ENCODE measurements at places on chromosomes 7 and 10.

DNA sequence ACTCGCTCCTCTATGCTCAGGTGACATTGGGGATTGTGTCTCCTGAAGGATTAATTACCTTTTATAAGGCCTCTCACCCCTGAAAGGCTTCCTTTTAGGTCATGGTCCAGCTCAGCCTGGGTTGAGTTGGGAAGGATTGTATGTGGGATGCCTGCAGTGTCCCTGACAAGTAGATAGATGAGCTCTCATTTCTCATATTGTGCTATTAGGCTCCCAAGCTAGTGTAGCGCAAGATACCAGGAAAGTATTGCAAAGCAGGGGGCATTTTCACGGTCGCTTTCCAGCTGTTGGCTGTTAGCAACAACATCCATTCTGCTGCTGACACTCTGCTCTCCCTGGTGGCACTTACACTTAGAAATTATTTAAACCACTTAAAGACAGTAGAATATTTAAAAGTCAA, 31.9 kb downstream of the NXPH1 start:
- no peak for DNase-seq

- DNase-seq, result peak; percentile 85
Measured at GRCh38 chr7:83593921-83594475, 54.9 kb downstream of the SEMA3E start.

GRCh38 chr7:49692516-49692915, 80.9 kb upstream of the VWC2 start:
- DNase-seq, result no peak

DNA sequence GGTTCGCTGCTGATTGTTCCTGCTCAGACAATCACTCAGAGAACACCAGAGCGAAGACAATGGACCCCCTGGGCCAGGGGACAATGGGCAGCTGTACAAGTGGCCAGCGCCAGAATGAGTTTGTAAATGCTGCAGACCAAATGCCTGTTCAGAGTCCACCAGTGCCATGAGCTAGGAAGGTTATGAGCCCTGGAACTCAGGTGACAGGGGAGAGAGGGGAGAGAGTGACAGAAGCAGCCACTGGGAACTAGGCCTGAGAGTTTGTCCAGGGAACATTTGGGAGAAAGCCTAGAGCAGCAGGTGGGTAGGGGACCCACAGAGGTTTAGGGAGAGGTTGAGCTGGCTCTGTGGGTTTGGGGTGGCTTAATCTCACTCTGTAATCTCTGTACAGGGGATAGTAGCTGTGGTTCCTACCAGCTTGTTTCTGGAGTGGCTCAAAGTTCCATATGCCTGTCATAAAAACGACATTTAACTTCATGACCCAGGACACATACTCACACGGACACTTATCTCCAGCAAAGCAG, 60.4 kb downstream of the C10orf105 start:
- no peak for DNase-seq

GRCh38 chr7:126501617-126502016, 751.1 kb downstream of the GRM8 start:
- DNase-seq, result no peak

DNA sequence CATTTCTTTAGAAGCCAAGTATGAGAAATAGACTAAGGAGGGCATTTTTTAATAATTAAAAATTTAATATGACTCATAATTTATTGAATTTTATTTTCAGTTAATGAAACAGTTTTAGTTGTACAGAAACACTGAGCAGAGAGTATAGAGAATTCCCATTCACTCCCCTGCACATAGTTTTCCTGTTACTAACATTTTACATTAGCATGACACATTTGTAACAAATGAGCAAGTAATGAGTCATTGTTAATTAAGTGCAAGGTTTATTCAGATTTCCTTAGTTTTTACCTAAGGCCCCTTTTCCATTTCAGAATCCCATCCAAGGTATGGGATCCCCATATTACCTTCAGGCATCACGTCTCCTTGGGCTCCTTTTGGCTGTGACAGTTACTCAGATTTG, 271.5 kb upstream of the FZD8 start:
- no peak for DNase-seq
